ENCODE measurements at places on chromosomes 3 and 15. TPM values are rescaled to one million over a fixed set of nuclear protein-coding genes. Genes with fewer than 3 reads are reported as not detected.

SLC24A5 gene
- not detected for total RNA-seq

OSBPL10 gene
- total RNA-seq, result 16.0 TPM

SNURF gene
- 13.7 TPM for total RNA-seq

GTF2A2 gene
- total RNA-seq, result 185 TPM

SLC6A11 gene
- 0.03 TPM for total RNA-seq

LDHAL6B gene
- not detected for total RNA-seq

SKOR1 gene
- 0.05 TPM for total RNA-seq

GCSAM gene
- not detected for total RNA-seq

PCBP4 gene
- 11.3 TPM for total RNA-seq
